ENCODE measurements at places on chromosomes 6 and 20.

GRCh38 chr6:5681480-5681879, 325.2 kb downstream of the NRN1 start:
- DNase-seq = no peak

GRCh38 chr6:73362869-73363536, 545 bp downstream of the KHDC3L start:
- DNase-seq = no peak

DNA sequence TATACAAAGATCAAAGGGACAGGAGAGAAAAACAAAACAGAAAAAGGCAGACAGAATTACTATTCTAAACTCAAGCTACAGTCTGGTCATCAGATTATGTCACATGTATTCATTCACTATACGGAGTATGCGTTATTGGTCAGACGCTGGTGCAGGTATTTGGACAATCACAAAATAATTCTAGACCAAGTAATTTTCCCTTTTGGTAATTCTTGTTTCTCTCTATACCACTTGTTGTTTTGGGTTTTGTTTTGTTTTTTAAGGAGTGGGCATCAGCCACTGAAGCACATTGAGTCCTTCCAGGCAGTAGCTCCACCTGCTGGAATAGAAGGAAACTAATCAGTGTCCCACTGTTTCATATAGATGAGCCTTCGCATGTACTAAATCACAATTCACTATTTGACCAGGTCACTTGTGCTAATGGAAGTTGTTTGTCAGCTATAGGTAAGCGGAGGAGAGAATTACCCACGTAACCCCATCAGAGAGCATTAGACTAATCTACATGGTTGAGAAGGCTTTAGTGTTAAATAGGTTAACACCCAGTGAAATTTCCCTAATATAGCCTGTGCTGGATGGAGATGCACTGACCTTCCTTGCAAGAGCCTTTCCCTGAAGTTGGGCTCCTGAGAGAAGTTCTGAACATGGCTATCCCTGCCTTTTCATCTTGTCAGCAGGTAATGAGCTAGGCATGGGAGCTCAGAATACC, 77.9 kb downstream of the TNFAIP3 start:
- DNase-seq = no peak

DNA sequence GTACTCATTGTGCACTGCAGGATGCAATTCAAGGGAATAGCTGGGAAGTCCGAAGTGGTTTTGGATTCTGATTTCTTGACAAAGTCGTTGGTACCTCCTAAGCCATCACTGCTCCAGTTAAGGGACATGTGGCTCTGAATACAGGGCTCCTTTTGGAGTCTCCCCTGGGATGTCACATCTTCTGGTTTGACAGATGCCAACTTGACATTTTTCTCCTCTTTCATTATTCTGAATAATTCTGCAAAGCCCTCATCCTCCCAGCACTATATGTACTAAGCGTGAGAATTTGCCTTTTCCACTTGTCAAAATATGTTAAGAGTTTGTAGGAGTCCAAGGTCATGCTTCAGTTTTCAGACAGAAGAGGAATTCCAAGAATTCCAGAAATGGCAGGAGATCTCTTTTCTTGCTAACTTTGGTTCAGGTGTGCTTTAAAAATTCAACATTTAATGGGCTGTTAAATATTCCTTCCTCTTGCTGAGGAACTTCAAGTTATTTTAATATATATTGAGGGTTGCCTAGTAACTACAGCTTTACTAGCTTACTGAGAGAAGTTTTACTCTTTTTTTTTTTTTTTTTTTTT, 38.7 kb downstream of the DOK5 start:
- no peak for DNase-seq

GRCh38 chr6:11093376-11093625, 333 bp upstream of the SMIM13 start:
- no peak for DNase-seq

DNA sequence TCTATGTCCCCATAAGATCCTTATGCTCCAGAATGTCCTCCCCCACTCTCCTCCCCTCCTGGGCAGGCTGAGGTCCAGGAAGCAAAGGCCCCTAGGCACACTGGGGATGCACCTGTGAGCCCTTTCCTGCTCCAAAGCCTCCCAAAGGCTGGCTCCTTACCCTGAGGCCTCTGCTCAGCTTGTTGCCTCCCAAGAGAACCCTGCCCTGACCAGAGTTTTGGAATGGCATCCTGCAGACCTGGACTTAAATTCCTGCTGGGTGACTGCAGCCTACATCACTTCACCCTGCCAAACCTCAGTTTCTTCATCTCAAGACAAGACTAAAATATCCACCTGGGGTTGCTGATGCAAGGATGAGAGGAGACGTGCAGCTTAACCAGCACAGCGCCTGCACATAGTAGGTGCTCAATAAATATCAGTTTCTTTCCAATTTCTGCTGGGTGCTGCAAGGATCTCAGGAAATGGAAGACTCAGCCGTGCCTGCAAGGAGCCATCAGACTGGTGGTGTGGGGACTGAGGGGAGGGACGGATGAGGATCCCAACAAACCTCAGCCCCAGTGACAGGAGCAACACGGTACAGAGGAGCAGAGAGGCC, 2.1 kb upstream of the LBP start:
- no peak for DNase-seq

DNA sequence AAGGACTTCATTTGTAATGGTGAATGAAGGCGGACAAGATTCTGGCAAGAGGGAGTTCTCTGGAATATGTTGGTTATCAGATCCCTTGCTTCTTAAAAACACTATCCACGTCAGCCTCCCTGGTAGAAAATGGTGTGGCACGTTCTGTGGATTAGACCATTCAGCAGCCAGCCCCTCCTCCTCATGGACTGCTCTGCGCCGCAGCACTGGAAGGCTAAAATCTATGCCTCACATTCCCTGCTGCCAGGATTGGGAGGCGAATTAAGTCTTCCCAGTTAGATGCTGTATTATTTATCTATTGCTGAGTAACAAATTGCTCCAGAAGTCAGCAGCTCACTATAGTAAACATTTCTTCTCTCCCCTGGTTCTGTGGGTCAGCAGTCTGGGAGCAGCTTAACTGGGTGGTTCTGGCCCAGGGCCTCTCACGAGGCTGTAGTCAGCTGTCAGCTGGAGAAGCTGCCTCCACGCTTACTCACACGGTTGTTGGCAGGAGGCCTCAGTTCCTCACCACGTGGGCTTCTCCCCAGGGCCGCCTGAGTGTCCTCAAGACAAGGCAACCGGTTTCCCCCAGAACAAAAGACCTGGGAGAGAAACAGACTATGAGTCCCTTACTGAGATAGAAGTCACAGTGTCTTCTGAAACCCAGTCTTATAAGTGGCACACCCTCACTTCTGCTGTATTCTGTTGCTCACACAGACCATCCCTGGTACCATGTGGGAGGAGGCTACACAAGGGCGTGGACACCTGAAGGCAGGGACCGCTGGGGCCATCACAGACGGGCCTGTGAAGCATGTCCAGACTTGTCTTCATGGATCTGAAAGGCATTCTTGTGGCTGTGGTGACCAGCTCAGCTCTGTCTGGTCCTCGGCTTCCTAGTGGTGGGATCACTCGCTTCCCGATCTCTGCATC, 101.0 kb downstream of the NRN1 start:
- DNase-seq = no peak

GRCh38 chr6:119148098-119148824, 69.8 kb upstream of the FAM184A start:
- DNase-seq = no peak

DNA sequence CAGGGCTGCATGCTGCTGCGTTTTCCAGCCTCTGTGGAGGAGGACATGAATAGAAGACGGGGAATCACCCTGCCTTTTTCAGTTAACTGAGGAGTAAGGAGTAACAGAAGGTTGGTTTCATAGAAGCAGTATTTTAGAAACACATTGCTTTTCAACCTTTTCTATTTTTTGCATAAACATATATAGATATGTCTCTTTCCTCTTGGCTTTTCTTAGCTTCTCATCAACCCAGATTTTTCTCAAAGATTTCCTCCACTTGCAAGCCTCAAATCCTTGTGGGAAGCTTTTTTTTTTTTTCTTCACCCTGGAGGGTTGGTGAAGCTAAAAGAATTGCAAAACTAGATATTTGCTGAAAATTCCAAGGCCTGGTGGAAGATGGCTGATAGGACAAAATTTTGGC, 6.0 kb downstream of the SLC24A3 start:
- no peak for DNase-seq

GRCh38 chr6:89536231-89536630, 102.3 kb downstream of the LYRM2 start:
- DNase-seq = no peak

DNA sequence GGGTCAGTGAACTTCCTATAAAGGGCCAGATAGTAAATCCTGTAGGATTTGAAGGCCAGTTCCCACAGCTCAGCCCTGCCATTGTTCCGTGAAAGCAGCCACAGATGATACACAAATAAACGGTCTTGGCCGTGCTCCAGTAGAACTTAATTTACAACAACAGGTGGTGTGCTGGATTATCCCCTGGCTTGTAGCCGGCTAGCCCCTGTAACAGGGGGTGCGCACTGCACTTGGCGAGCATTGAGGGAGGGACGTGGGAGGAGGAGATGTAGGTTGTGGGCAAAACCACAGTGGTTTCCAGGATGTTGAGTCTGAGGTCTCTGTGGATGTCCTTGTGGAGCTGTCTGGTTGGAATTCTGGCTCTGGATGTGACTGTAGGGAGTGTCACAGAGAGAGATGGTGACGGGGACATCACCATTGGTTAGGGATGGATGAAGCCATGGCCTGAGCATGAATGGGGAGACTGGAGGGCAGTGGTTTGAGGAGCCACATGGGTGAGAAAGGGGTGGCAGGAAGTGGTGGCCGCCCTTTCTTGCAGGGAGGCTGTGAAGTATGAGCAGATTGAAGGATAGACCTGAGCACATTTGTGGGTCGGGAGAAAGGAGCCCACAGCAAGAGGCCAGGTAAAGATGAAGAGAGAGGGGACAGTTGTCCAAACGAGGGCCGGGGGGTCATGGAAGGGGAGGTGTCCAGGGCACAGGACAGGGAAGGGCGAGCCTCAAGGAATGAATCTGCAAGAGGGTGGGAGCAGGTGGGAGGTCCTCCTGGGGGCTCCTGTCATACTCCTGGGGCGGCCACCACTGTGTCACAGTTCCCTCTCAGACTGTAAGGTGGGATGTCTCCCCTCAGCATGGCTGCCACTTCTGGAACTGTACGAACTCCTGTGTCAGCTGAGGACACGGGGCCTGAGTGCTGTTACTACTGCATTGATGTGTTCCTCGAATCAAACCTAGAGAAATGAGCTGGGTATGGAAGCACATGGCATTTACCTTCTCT, 53.6 kb downstream of the CDH26 start:
- DNase-seq = no peak

- DNase-seq = no peak
Observed at GRCh38 chr6:128062882-128063603, 162.2 kb upstream of the THEMIS start.

GRCh38 chr20:722822-723644, 45.3 kb downstream of the SLC52A3 start:
- no peak for DNase-seq

- no peak for DNase-seq
Observed at GRCh38 chr6:169188051-169188470, 65.6 kb downstream of the THBS2 start.

All from stimulated activated CD8-positive, alpha-beta memory T cell treated with anti-CD3 and anti-CD28 coated beads, Interleukin-7, amount 100 ng/mL, for 48 hours (primary cell).